D341Med (cell line): ENCODE measurements at places on chromosomes 7 and 10.

DNA sequence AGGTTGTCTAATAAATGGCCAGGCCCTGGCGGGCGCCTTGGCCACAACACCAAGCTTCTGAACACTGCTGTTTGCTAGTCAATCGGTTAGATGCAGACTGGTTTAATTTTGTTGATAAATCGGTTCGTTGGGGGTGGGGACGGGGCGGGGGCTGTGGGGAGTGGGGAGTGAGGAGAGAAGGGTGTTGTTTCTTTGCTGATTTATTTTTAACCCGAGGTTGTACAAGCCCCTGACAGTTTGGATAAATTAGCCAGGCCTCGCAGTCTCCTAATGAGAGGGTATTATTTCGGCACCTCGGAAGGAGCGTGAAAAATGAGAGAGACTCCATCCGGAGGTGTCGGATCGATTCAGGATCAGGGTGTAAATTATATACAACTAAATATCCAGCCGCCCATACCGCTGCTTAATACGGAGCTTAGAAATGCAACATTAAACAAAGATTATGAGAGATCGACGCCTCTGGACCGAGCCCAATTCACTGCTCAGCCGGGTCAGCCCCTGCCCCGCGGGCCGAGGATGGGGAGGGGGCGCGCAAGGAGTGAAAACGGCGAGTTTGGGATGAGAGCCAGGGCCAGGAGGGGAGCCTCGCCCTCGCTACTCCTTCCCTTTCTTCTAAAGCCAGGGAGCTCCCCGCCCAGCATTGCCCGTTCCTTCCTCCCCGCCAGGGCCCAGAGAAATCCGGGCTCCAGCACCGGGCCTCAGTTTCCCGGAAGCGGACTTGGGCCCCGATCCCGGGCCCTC lies 8.0 kb downstream of the UNCX start:
- DNase-seq, result no peak

DNA sequence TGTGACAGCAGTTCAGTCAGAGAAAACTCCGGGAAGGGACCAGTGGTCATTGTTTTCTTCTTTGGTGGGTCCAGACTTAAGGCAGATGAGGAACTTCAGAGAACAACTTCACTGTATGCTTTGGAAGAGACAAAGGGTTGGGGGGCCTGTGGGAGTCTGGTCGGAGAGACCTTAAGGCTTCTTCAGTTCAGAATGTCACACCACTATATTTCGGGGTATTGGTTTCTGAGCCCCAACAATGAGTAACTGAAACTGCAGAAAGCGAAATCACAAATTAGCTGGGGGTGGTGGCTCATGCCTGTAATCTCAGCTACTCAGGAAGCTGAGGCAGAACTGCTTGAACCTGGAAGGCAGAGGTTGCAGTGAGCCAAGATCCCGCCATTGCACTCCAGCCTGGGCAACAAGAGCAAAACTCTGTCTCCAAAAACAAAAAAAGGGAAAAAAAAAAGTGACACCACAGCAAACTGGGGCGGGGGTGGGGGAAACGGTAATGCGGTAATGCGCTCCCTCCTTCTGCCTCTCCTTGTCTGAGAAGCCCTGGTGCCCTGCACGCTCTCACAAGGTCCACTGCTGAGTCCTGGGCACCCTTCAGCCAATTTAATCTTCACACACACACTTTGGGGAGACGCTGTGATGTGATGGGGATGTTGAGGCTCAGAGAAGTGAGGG lies 2.2 kb upstream of the ADIRF start:
- no peak for DNase-seq

GRCh38 chr7:95411036-95411435 lies 14.9 kb upstream of the PON3 start:
- no peak for DNase-seq

DNA sequence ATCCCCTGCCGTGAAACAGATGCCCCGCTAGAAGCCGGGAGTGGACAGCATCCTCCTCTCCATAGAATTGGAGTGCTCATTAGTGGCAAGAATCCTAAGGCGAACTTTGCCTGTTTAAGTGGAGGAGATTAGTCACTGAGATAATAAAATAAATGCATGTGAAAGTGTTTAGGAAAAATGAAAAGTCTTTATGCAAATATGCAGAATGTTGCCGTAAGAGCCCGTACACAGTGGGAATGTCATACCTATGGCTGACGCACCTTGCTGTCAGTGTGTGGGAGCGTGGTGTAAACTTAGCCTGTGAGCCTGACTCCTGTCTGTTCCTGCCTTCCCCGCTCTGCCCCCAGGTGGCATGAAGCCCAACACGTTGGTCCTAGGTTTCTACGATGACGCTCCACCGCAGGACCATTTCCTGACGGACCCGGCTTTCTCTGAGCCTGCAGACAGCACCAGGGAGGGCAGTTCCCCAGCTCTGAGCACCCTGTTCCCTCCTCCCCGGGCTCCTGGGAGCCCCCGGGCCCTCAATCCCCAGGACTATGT lies 1.7 kb upstream of the TRIP6 start:
- no peak for DNase-seq

DNA sequence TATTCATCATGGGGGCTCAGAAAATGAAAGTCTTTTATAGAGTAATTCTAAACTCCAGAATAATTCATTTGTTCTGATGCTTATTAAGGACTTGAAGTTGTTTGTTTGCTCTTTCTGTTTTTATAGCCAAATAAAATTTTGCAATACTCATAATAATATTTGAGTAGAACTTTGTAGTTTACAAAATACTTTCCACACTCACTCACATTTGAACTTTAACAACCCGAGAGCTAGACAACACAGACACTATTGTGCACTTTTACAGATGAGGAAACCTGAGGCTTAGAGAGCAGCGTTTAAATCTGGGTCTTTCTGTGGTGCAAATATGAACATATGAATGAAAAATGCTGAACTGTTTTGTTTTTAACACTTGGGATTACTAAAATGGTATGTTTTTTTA lies 126.8 kb downstream of the KAT6B start:
- DNase-seq, result no peak

- no peak for DNase-seq
These were observed 29.6 kb upstream of the GOT1 start for GRCh38 chr10:99460070-99460469.

DNA sequence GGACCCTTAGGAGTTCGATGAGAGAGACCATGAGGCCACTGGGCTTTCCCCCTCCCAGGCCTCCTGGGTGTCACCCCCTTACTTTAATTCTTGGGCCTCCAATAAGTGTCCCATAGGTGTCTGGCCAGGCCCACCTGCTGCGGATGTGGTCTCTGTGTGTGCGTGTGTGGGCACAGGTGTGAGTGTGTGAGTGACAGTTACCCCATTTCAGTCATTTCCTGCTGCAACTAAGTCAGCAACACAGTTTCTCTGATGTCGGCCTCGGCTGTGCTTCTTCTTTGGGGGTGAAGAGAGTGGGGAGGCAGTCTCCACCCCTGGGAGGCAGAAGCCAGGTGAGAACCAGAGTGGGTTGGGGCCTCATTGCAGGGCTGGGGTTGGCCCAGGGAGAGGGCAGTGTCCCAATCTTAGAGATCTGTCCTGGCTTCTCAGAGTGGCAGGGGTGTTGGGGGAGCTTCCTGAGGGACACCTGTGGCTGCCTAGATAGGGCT lies 1.5 kb downstream of the PVRIG start:
- DNase-seq, result no peak

GRCh38 chr10:58513188-58514110 lies 777 bp downstream of the BICC1 start:
- DNase-seq, result peak; percentile 59

- no peak for DNase-seq
These were observed 185.4 kb downstream of the RAB11FIP2 start for GRCh38 chr10:117861329-117861728.

DNA sequence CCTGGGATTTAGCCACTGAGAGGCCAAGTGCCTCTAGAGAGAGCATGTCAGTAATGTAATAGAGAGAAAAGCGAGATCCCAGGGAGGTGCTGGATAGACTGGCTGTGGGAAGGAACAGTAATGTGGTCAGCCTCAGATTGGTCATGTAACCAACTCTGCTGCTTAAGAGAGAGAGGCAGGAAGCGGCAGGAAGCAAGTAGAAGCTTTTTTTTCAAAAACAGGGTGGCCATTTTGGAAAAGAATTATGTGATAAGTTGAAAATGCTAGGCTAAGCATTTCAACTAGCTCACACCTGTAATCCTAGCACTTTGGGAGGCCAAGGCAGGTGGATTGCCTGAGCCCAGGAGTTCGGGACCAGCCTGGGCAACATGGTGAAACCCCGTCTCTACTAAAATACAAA lies 3.7 kb upstream of the PCOLCE start:
- no peak for DNase-seq
